ENCODE measurements at places on chromosomes 2 and 18.

- DNase-seq = no peak
These were observed 24.0 kb upstream of the COLEC12 start for GRCh38 chr18:524466-524865.

DNA sequence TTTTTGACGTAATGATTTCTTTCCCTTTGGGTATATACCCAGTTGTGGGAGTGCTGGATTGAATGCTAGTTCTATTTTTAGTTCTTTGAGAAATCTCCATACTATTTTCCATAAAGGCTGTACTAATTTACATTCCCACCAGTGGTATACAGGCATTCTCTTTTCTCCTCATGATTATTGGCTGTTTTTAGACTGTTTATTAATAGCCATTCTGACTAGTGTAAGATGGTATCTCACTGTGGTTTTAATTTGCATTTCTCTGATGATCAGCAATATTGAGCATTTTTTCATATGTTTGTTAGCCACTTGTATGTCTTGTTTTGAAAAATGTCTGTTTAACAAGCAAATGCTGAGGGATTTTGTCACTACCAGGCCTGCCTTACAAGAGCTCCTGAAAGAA lies 9.2 kb upstream of the CD28 start:
- DNase-seq = no peak

DNA sequence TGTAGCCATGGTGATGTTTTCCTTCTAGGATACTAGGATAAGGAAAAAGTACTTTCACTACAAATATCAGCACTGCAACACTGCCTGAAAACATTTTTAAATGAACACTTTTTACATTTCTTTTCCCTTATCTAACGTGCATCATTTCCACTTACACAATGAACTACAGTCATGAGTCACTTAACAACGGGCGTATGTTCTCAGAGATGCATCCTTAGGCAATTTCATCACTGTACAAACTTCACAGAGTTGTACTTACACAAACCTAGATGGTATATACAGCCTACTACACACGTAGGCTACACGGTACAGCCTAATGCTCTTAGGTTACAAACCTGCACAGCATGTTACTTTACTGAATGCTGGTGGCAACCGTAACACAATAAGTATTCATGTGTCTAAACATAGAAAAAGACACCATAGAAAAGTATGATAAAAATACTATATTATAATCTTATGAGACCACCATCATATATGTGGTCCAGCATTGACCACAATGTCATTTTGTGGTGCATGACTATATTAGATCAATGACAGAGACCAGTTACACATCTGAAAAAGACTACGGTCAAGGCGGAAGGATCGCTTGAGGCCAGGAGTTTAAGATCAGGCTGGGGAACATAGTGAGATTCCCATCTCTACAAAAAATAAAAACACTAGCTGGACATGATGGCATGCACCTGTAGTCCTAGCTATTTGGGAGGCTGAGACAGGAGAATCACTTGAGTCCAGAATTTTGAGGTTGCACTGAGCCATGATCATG lies 39.8 kb downstream of the WDR33 start:
- no peak for DNase-seq

DNA sequence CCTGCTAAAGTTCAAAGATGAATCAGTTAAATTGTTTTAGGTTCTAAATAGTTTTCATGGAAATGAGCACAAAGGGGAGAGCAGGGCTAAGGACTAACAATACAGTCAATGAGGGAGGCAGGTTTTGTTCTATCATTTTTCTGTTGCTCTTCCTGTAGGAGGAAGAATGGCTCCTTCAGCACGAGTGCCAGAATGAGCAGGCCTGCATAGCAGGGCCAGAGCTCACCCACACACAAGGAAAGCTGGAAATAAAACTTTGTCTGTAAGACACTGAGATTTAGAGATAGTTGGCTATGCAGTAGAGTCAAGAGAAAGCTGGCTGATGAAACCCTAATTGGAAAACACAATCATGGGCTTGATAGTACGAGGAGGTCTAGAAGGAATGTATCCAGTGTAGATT lies 313.3 kb downstream of the MBD2 start:
- no peak for DNase-seq

GRCh38 chr2:2926009-2926857 lies 451.4 kb downstream of the EIPR1 start:
- DNase-seq = no peak

DNA sequence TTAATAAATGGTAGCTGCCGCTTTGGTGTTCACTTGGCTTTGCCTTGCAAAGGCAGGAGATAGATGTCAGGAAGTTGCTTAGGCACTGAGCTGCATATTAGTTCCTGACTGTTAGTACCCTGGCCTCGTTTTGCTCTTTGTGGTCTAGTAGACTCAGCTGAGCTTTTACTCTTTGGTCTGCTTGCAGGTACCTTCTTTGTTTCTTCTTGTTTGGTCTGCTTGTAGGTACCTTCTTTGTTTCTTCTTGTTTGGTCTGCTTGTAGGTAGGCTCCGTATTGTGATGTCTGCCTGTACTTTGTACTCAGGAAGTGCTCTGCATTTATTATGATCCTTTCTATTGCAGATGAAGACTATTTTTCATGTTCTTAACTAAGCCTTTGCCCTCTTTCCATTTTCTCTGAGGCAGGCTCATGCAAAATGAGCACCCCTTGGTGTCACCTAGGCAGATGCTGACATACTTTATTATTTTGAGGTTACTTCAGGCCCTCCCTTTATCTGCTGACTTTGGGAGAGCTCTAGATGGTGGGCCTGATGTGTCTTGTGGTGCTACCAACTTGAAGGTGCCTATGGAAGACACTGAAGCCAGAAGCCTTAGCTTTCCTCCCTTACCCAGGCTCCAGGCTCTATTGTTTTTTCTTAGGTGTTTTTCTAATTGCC lies 6.0 kb downstream of the RPIA start:
- no peak for DNase-seq

- DNase-seq = no peak
These were observed 714 bp downstream of the HOXD10 start for GRCh38 chr2:176117162-176117822.

DNA sequence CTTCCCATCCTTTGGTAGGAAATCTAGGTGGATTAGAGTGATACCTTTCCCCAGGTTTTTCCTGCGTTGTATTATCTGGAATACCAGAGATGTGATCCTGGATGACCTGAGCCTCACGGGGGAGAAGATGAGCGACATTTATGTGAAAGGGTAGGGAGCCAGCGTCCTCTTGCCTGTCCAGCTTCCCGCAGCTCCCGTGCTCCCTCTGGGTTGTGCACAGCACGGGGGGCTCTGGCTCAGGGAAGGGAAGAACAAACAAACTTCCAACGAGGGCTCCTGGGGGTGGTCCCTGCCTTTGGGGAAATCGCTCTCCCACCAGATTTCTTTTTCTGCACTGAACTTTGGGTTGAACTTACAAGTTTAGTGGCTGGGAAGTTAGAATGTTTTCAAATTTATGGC lies 215.7 kb downstream of the DYSF start:
- DNase-seq = no peak

DNA sequence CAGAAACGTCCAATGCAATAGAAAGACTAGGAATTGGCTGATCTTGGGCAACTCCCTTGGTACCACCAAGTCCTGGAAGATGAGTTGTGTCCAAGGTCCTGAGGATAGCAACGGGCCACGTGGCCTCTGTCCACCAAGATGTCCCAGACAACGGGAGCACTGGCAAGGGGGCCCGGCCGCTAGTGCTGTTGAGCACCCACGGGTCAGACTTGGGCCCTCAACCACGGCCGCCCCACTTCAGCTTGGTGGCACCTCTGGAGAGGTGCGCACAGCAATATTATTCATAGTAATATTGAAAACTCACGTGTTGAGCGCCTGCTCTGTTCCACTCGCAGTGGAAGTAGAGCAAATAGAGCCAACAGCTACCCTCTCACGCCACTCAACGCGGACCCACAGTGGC lies 19.0 kb downstream of the PASK start:
- no peak for DNase-seq

GRCh38 chr2:222572264-222572721 lies 83.6 kb downstream of the FARSB start:
- DNase-seq = no peak

DNA sequence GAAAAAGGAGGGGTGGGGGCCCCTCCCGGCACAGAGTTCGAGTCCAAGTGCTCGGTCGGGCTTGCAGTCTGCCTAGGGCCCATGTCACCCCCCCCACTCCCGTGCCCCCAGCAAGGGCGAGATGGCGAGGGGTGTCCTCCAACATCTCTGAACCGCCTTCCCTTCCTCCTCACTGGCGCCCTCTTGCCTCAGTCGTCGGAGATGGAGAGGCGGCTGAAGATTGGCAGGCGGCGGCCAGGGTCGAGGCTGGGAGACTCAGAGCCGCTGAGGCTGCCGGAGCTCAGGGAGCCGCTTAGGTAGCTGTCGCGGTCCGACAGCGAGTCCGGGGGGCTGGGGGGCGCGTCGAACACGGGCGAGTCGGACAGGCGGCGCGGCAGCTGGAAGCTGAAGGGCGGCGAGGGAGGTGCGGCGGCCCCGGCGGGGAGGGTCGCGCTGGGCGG lies 2.3 kb downstream of the ZFP36L2 start:
- no peak for DNase-seq

DNA sequence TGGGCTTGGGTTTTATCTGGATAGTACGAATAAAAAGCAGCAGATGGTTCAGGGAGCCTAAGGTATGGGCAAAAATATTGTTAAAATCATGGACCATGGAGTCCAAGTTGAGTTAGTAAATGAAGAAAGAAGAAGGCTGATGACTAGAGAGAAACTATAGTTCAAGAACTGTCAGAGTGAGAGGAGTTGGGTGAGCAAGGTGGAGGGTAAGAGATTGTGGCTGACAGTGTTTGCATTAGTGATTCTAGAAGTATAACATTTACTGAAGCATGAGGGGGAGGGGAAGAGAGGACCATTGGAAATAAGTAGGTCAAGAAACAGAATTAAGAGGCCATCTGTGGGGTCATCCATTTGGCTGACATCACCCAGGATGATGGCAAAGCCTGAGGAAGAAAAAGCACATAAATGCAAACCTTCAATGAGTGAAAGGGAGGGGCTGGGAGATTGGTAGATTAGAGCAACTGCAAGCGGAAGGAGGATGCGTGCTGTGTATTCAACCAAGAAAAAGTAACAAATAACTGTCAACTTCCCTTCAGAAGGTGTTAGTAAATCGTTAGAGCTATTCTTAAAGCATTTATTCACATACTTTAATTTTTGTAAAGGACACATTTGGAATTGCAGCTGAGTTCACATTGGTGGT lies 392.8 kb downstream of the TSN start:
- DNase-seq = no peak

DNA sequence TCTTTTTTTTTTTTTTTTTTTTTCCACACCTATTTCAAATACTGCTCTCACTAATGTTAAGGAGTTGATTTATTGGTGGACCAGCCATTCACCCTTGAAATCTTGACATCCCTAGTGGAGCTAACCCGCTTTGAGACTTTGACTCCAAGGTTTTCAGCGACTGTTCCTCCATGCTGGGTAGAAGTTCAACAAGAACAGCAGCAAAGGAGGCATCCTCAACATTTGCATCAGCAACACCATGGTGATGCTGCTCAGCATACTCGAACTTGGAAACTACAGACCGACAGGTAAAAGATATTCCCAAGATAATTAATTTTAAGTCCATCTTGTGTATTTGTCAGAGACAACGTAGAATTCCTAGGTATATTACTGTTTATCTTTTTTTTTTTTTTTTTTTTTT lies 74.0 kb downstream of the BIRC6 start:
- DNase-seq = no peak

- DNase-seq = no peak
These were observed 131.7 kb upstream of the FSHR start for GRCh38 chr2:49286045-49286444.

DNA sequence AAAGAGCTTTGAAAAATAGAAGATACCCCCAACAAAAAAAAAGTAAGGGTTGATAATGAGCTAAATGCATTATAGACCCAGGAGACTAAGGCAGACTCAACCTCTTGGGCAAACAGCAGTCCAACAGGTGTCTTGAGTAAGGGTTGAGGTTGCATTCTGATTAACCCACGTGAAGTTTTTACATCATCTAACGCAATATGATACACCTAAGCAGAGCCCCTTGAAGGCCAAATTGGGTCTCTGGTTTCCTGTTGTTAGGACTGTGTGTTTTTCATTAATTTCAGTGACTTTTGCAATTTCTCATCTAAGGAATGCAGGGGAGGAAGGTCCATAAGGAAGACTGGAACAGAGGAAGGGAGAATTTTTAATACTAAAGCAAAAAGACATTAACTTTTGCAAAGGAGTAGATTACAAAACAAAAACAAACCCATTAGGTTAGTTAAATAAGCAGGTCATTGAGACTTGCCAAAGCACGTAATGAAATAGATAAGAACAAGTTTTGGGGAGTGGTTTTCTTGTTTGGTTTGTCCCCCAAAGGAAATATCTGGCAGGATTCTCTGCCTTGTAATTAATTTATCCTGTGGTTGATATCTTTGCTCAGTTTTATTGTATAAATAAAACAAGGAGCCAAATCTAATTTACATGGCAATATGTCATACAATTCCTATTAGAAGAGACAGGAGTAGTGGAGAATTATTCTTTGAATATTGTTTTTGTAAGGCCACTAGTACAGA lies 244.3 kb downstream of the ETAA1 start:
- DNase-seq = no peak

GRCh38 chr2:241066893-241067341 lies 35.2 kb downstream of the MTERF4 start:
- no peak for DNase-seq

GRCh38 chr2:67108231-67108630 lies 288.9 kb upstream of the ETAA1 start:
- no peak for DNase-seq

GRCh38 chr2:23423062-23423872 lies 38.3 kb downstream of the KLHL29 start:
- DNase-seq = no peak

DNA sequence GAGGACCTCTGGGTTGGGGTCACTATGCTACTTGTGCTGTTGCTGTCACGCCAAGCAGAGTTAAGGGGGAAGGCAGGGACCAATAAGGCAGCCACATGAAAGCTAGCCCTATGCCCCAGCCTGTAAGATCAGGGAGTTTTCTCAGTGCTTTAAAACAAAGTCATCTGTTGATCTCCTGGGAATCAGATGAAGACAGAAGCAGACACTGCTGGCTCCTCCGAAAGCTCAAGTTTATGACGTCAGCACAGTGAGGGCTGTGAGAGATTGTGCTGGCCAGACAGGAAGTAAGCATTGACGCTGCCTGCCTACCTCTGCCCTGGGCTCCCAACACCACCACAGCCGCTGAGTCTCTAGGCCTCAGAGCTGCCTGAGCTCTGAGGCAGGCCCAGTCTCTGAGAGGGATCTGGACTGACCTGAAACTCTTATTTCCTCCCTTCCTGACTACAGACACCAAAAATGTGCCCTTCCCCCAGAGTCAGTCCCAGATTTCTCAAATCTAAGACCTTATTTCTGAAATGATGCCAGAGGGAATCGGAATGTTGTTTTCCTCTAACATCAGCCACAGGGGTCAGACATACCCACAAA lies 118.1 kb upstream of the EPAS1 start:
- DNase-seq = no peak

- no peak for DNase-seq
These were observed 1835.5 kb upstream of the LRRTM1 start for GRCh38 chr2:82139979-82140611.
